NCI-H2107 (cell line): ENCODE measurements at places on chromosomes 16 and 17.

DNA sequence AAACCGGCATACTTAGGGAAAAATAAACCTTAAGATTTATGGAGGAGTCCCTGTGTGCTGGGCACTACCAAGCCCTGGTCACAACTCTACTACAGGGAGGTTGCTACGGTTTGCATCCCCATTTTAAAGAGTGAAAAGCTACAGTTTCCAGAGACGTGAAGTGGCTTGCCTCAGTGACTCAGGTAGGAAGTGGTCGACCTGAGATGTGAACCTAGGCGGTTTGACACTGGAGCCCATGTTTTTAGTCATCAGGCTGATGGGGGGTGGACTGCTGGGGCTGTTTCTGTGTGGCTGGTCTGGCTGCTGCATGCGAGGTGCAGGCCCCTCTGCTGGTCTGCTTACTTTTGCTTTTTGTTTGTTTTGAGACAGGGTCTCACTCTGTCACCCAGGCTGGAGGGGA is 6.6 kb downstream of the COX6A2 start:
- DNase-seq, result no peak

DNA sequence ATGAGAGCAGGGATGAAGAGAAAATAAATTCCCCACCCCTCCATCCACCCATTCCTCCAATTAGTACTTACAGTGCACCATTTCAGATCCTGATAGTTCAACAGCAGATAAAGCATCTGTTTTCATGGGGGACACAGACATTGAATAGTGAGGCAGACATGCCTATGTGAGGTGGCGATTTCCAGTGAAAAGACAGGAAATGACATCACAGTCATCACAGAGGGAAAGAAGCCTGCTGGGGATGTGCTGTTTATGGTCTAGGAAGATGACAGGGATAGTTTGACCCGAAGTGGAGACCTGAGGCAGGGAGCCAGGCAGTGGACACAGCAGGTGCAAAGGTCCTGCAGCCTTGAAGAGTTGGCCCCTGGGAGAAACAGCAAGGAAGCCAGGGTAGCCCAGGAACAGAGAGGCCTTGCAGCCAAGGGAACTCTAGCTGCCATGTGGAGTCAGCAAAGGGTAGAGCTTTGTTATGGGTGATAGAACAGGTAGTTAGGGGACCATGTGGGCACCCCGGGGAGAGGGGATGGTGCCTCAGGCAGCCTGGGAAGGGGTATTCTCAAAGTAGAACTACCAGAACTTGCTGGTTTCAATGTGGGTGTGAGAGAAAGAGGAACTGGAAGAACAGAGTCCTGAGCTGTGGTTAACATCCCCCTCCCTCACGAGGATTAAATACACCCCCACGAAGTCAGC is 256.6 kb downstream of the CPPED1 start:
- no peak for DNase-seq

- DNase-seq, result no peak
Measured at GRCh38 chr16:88530858-88531203, 39.4 kb upstream of the ZC3H18 start.

DNA sequence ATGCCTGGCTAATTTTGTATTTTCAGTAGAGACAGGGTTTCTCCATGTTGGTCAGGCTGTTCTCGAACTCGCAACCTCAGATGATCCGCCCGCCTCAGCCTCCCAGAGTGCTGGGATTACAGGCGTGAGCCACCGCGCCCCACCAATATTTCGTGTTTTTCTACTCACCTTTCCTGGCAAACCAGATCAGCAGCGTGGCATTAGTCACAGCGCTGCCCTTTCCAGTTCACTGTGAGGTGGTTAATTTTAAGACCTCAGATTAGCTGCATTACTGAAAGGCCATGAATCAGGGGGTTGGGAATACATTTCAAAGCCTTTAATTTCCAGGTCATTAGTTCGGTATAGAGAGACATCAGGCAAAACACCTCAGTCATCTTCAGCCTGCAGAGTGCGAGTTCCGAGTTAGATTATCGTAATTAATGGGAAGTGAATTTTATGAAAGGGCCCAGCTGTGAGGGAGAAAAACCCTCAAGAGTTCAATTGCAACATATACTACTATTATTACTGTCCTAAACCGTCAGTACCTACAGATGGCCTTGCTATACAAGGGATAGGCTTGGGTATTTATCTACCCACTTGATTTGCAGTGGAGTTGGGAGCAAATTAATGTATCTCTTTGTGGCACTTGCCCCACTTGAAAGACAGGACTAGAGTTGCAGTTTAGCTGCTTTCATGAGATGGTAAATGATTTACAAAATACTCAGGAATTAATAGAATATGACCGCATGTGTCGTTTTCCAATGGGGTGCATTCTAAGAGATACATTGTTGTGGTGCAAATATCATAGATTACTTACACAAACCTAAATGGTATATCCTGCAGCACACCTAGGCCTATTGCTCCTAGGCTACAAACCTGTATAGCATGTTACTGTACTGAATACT is 2.1 kb upstream of the USP32 start:
- DNase-seq, result no peak

GRCh38 chr16:77308163-77308561 is 109.0 kb downstream of the SYCE1L start:
- no peak for DNase-seq
